ENCODE measurements at places on chromosomes 12 and 14.

DNA sequence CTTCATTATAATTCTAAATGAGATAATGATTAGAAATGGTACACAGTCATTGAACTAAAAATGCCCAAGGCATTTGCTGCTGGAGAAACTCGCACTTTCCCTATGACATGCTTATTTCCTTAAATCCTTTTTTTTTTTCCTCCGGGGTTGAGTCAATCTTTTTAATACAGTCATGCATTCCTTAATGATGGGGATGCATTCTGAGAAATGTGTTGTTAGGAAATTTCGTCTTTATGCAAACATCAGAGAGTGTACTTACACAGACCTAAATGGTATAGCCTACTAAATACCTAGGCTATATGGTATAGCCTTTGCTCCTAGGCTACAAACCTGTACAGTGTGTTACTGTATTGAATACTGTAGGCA is 29.8 kb upstream of the DACT1 start:
- DNase-seq: no peak

DNA sequence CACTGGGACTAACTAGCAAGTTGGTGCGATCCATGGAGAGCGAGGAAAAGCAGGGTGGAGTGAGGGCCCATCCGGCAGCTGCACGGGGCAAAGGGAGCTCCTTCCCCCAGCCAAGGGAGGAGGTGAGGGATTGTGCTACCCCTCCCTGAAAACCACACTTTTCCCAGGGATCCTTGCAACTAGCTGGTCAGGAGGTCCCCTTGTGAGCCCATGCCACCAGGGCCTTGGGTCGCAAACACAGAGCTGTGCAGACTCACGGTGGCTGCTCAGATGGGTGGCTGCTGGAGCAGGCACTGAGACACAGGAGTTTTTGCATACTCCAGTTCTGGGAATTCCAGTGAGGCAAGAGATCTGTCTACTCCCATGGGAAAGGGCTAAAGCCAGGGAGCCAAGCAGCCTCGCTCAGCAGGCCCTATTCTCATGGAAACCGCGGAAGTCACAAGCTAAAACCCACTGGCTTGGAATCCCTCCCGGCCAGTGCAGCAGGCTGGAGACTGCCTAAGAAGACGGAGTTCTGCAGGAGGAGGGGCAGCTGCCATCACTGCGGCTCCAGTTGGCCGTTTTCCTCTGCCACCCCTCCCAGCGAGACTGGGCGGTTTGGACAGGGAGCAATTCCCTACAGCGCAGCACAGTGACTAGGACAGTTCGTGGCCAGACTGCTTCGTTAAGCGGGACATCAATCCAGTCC is 10.9 kb upstream of the ZNF705A start:
- no peak for DNase-seq

DNA sequence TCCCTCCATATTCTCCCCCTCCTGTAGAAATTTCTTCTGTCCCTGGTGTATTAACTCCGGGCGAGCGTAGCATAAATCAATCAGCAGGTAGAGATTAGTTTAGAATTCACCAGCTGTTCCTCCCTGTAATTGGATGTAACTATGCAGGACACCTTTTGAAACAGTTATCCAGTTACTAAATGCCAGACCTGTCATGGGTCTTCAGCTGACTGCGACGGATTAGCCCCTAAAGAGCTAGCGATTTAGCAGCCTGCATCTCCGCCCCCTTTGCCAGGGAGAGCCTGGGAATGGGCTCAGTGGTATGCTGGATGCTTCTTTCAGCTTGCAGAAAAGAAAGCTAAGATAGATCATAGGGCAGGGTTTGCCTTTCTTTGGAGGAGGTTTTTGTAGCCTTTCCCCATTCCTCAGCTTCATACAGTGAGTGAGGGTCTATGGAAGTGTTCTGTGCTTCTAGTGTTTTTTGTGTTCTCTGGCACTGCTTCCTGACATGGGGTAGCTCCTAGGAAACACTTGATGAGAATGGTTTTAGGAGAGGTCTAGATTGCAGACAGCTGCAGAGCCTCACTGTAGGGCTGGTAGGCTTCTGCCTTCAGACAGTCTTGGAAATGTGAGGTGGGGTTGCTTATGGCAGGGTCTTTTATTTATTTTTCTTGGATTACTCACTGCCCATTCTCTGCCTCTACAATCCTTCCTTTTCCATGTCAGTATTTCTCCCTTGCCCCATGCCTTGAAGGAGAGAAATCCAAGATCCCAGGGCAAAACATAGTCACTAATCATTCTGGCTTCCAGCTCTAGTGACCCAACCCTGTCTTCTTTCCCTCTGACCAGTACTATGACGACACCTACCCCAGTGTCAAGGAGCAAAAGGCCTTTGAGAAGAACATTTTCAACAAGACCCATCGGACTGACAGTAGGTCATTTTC is 16.7 kb downstream of the COPZ1 start:
- no peak for DNase-seq

DNA sequence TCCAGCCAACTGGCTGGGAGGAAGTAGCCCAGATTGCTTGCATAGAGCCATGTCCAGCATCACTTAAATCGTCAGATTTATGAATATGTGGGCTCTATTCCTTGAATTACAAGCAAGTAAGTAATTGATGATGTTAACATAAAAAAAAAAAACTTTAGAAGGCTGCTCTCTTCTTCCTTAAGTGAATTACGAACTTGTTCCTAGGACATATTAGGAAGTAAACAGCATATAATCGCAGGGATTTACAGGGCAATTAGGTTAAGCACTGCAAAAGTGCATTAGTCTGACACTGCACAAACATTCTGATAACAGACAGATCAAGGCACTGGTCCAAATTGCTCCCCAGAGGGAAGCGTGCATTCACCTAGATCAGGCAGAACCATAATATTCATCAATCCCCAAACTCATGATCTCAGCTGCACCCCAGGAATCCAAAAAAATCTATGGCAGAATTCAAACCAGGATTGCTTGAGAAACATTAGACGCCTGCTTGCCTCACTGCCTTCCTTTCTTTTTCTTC is 293.2 kb downstream of the TMEM132D start:
- DNase-seq: no peak

DNA sequence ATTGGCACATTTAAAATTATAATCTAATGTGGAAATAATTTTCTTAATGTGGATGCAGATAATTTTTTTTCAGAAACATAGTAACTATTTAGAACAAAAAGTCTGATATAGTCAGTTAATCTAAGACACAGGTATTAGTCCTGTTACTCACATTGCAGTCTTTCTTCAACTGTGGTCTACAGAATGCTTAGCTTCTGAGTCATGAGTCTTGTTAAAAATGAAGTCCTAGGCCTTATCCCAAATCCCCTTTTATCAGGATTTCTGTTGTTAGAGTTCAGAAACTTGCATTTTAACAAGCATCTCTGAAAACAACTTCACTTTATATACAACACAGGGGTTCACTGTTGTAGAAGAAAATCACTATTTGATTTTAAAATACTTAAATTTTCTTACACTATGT is 112.2 kb downstream of the SLC16A7 start:
- DNase-seq: no peak

GRCh38 chr12:52085682-52086180 is 6.2 kb downstream of the SMIM41 start:
- DNase-seq: no peak

DNA sequence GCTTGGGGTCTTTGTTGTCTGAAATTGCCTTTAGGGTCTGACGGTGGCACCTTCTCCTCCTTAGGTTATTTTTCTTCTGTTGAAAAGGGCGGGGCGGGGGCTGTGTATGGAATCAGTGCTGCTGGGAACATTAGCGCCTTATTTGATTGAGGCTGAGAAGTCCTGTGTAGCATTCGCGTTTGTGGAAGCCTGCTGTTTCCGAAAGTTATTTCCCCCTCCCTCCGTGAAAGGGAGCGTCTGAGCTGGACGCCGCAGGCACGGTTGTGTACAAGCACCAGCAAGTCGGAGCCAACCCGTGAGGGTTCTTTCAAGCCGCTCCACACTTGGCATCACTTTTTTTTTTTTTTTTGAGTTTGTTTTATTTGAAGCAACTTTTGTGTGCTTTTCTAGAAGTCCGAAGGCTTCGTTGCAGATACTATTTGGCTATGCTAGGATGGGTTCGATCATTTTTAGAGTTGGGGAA is 1.1 kb downstream of the SYNE2 start:
- peak; percentile 30 for DNase-seq

DNA sequence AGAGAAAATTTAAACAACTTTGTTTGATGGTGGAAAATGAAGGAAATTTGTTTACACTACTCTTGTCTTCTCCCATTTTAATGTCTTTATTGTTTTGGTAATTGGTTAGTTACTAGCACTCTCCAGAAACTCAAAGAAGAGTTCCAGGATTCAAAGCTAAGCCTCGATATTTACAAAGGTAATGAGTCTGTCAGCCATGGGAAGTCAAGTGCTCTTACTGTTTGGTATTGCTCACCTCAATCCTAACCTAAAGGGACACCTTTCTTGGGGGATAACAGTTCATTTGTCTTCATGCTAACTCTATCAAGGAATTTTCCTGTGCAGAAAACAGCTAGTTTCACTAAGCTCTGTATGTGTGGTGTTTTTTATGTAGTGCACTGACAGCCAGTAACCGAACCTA is 222.9 kb upstream of the LMO3 start:
- no peak for DNase-seq

- DNase-seq: no peak
These were observed 123.4 kb downstream of the FSCB start for GRCh38 chr14:44383636-44384035.

DNA sequence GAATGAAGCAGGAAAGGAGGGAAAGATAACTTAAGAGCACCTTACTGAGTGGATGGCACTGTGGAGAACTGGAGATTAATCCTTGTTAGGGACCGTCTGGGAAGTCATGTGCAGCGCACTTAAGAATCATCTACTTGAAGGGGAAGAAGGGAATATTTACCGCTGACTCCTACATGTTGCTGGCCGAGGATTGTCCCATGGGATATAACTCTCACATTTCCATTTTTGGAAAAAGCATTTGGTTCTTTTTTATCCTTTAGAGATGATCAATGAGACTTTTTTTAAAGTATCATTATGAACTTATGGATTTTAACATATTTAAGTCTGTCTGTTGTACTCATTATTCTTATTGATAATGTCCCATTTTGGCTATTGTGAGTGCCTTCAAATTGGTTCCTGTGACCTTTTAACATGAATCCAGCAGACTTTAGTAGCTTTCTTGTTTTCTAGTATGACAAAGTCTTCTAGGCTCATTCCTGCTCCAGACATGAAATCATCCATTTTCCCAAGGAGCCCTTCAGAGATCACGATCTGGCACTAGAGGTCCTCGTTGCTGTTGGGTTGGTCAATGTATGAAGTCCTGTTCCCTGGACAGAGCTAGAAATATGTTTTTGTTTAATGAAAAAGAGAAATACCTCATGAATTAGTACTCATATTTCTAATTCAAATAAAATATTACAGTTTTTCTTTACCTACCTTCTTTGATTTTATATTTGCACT is 20.2 kb upstream of the FAM234B start:
- no peak for DNase-seq

- no peak for DNase-seq
These were observed 29.8 kb upstream of the NFYB start for GRCh38 chr12:104167519-104168458.

DNA sequence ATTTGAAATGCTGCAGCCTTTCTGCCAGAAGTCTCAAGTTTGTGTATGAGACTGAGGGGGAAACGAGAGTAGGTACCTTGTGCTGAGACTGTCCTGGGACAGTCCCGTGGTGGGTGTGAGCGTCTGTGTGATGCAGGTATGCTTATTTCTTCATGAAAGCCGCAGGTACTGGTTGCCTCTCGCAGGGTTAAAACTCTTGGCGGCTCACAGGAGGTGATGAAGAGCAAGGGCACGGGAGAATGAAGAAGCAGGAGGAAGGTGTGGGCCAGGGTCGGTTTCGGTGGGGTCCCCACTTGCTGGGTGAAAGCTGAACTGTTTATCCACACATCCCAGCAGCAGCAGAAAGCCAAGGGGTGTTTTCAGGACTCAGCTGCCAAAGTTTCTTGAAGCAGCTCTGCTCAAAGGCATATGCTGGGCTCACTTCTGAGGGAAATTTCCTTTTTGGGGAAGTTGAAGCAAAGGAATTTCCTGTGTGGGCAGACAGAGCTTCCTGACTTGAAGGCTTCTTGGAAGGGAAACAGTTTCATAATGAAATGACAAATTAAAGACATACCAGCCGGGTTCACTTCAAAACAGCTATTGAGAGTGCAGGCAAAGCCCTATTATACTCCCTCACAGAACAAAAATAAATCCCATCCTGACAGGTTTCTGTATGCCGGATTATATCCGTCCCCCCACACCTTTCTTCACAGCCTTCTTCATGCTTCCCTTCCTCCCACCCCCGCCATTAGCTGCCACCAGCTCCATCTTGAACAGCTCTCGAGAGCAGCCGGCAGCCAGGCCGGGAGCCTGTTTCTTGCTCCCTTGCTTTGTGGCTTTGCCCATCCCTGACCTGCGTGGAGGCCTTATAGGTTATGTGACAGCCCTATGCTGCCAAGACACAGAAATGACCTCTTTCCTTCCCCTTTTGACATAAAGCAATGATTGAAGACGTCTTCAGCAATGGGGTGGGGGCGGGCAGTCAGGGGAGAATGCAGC is 116.6 kb downstream of the ETV6 start:
- DNase-seq: peak; percentile 49

- DNase-seq: no peak
These were observed 27.3 kb downstream of the PPFIBP1 start for GRCh38 chr12:27551172-27551840.

DNA sequence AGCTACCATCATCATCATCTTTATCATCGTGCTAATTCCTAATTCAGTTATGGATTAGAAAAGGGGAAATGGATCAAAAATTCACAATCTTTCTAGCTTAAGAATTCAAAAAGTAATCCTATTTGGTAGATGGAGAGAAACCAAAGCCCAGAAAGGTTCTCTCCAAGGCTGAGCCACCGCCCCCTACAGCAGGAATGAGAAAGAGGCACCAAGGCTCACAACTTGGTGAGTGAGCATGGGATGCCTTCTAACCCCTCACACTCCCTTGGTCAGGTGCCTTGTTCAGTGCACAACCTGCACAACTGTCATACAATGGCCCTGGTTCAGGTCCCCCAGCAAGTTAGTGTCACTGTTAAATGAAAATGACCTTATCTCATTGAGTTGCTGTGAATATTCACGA is 171.5 kb downstream of the ANO2 start:
- DNase-seq: no peak

- no peak for DNase-seq
These were observed 94.1 kb downstream of the NINJ2 start for GRCh38 chr12:569091-569676.

GRCh38 chr12:81128930-81129554 is 51.2 kb downstream of the ACSS3 start:
- no peak for DNase-seq

DNA sequence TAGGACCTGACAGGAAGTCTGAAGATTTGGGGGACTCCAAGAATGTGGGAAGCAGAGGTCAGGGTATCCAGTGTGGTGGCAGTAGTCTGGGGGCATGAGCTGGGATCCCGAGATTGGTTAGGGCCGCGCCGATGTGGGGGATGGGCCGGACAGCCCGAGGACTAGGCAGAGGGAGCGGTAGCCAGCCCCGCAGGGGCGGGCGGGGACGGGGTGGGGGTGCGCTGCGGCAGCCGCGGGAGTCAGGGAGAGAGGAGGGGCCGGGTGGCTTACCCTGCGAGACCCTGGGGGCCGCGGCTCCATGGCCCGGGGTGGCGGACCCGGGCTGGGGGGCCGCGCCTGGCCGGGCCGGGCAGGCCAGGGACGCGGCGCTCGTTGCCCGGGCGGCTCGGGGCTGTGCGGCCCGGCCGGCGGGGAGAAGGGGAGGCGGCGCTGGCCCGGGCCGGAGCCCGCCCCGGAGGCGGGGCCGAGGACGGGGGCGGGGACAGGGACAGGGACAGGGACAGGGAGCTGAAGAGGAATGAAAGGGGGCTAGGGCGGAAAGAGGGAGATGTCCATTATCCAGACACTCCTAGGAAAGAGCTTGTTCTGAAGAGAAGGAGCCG is 5.6 kb downstream of the ZNF385A start:
- no peak for DNase-seq
